Central memory CD4-positive, alpha-beta T cell (primary cell): ENCODE measurements at places on chromosomes 2 and 18.
A peak's percentile ranks its signal among the peaks of the same experiment; 100 is the strongest.

DNA sequence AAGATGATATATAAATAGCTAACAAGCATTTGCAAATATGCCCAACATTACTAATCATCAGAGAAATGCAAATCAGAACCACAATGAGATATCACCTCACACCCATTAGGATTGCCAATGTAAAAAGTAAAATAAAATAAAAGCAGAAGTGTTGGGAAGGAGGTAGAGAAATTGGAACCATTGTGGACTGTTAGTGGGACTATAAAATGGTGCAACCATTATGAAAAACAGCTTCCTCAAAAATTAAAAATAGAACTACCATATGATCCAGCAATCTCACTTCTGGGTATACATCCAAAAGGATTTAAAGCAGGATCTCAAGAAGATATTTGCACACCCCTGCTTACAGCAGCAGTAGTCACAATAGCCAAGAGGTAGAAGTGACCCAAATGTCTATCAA is 99.8 kb upstream of the DAPL1 start:
- no peak for DNase-seq

DNA sequence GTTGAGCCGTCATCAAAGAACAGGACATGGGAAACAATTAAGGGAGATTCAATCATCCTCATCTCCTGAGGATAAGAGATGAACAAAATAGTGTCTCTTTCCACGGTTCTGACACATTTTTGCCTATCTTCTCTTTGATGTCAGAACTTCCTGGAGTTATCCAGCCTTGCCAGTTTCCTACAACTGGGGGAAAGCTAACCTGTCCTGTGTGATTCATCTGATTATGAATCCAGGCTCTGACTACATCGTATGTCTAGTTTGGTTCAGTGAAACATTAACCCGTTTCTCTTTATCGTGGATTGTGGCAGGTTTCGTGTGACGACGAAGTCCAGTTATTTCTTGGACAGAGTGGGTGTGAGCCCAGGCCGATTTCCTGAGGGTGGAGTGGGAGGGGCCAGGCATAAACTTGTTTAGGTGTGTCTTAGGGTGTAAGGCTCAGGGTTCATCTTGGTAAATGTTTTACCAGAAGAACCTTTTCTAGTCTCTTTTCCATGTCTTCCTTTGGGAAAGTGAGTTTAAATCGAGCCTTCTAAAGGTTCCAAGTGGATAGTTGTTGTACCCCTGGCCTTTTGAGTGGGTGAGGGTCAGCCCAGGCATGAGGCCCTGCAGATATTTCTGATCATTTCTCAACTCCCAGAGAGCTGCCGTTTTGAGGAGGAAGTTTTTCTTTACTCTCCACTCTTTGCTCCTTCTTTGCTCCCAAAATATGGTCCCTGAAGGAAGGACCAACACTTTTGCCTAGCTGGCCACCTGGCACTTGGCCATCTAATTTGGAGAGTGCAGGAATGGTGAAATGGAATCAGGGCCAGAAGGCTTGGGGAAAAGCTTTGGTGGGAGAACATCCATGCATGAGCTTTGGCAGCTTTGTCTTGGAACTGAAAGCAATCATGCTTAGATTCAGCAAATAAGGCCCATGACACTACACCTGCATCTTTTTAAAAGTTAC is 50.4 kb upstream of the FZD5 start:
- DNase-seq, result no peak

- no peak for DNase-seq
These were observed 119.2 kb downstream of the INHBB start for GRCh38 chr2:120465012-120465700.

GRCh38 chr2:34523958-34524514 is 924.9 kb upstream of the FAM98A start:
- DNase-seq, result no peak

GRCh38 chr2:221914334-221914880 is 342.3 kb upstream of the EPHA4 start:
- no peak for DNase-seq

- DNase-seq, result no peak
These were observed 24.9 kb upstream of the DNMT3A start for GRCh38 chr2:25366629-25367028.

- no peak for DNase-seq
These were observed 158.2 kb upstream of the MYCN start for GRCh38 chr2:15782009-15782751.

DNA sequence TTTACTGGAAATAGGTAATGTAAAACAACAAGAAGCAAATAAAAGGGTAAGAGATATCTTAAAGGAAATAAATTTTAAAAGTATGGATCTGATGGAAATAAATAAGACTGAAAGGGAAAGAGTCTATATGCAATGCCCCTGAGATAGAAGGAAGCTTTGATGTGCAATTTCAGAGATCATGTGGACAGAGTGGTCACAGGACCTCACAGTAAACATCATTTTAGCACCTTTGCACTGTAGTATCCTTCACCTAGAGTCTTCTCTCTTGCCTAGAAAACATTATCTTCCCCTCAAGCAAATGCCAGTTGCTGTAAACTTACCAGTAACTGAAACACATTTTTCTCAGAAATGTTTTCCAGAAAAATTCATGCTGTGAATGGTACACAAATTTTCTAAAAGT is 1621.3 kb upstream of the TMEFF2 start:
- DNase-seq, result no peak

DNA sequence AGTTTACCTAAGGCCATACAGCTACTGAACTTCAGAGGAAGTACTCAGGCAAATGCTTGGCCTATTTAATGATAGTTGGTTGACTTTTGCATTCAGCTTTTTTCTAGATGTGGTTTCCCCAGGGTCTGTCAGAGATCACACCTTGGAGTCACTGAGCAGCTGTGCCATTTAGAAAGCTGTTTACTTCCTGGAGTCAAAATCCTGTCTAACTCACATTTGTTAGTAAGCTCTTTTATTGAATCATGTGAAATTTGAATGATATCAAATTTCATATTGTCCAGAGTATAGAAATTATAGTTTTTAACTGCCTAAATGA is 7.6 kb upstream of the TRIB2 start:
- DNase-seq, result peak; percentile 75

GRCh38 chr2:73852020-73852419 is 23.3 kb downstream of the STAMBP start:
- no peak for DNase-seq

- DNase-seq, result no peak
These were observed 131.2 kb upstream of the TTC39C start for GRCh38 chr18:23883277-23883790.

DNA sequence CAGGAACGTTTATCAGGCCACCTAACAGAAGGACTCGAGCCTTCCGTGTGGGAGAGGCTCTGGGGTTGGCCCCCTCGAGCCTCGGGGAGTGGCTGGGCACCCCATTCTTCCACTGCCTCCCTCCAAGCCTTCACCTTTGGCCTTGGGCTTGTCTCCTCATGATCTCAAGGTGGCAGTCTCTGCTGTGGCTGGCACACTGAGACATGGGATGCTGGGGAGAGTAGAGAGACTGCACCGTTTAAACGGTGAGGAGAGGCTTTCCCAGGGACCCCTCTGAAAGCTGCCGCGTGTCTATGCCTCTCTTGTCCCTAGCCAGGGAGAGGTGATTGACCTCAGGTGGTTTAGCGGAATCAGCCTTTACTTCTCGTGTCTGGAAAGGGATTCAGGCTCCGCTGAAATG is 71.0 kb downstream of the DCDC2C start:
- DNase-seq, result no peak

DNA sequence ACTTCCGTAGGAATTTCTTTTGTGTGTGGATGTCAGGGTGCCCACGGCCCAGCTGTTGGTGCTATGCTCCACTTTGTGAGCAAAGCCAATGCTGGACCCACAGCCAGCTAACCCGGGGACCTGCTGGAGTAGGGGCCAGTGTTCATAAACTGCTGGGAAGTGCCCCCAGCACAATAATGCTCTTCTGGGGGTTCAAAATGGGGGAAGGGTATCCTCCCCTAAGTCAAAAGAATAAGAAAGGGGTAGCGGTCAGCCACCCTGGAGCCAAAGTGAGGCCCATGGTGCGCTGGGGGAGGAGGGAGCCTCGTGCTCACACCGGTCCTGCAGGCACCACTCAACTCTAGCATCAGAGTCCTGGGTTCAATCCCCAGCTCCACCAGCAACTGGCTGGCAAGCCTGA is 115.8 kb upstream of the NPAS2 start:
- DNase-seq, result no peak

DNA sequence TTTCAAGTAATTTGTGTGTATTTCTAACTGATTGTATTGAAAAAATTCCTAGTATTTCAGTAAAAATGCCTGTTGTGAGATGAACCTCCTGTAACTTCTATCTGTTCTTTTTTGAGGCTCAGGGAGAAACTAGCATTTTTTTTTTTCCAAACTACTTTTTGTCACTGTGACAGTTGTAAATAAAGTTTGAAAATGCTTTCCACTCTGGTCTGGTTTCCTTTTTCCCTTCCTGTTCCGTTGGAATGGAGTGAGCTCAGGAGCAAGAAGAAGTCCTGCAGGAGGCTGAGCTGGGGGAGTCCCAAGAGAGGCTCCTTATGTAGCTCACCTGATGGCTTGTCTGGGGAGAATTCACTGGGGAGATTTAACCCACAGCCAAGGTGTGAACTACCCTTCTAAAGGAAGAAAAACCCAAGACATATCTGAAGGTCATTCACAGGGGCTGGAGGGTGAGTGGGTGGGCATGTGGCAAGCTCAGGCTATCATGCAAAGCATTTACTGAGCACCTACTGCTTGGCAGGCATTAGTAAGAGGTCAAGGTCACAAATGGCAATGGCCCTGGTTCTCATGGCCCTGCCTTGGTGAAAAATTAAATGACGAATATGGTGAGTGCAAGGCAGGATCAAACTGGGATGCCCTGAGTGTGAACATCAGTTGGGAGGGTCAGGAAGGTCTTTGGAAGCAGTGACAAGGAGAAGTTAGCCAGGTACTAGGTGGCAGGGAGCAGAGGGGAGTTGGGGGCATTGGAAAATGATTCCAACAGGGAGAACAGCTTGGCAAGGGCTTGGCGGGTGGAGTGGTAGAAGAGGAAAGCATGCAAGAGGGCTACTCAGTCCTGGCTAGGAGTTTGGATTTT is 28.7 kb downstream of the LBH start:
- no peak for DNase-seq

GRCh38 chr18:70454704-70455322 is 166.0 kb downstream of the SOCS6 start:
- DNase-seq, result peak; percentile 16

DNA sequence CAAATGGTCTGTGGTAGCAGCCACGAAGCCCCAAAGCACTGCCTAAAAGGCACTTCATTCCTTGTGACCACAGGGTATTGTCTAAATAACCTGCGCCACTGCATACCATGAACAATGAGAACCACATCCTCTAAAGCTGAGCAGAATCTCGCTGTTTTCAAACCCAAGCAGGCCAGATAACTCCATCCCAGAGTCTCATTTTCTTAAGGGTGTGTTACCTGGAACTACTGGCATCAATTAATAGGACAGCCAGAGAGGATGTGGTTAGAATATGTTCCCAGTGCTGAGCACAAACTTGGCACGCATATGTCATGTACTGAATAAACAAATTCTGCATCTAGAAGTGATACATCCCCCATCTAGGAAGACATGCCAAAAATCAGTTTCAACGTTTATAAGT is 13.0 kb downstream of the VPS4B start:
- no peak for DNase-seq

DNA sequence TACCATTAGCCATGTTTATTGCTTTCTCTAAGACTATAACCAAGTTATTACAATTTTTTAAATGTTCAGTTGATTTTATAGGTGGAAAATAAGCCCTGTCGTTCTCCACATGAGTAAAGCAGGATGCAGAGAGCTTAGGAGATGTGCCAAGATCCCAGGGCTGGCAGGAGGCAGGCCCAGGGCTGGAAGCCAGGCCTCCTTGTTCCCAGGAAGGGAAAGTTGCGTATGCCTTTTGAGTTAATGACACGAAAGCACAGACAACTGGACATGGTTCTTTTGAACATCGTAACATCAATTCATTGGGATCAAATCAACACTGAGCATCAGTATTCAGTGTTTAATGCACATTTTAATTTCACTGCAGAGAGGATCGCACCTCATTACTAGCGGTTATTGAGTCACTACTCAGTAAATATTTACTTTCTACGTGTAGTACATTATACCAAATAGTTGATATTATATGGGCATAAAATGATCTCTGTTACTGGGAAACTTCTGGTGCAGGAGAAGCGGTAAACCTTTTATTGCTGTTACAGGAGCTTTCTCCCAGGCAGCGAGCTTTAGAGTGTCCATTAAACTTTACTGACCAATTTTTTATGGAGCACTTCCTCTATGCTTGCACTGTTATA is 60.0 kb downstream of the RNF144A start:
- no peak for DNase-seq

DNA sequence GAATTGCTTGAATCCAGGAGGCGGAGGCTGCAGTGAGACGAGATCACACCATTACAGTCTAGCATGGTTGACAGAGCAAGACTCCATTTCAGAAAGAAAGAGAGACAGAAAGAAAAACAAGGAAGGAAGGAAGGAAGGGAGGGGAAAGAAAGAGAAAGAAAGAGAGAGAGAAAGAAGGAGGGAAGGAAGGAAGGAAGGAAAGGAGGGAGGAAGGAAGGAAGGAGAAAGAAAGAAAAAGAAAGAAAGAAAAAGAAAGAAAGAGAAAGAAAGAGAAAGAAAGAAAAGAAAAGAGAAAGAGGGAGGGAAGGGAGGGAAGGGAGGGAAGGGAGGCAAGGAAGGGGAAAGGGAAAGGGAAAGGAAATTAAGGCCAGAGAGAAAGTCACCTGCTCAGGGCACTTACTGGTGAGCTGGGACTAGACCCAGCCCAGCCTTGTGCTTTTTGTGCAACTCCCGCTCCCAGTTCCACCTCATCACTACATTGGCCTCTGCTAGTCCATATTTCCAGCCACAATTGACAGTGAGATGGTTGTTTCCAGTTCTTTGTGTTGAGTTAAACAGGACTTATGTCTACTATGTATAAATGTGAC is 35.7 kb downstream of the MOGAT1 start:
- DNase-seq, result no peak

DNA sequence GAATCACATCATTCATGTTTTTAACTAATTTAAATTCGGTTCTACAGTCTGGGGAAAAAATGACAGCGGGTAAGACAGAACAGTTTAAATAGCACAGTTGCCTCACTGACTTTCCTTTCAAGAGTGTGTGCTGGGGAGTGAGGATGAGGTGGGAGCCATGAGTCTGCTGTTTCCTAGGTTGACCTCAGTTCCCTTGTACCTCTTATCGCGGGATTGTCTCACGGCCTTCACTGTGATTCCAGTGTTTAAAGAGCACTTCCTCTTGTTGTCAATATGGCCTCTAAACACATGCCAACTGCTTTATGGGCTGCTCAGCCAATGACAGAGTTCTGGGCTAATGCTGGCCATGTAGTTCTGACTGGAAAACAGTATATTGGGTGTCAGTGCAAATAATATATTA is 41.6 kb upstream of the ALMS1 start:
- DNase-seq, result no peak

GRCh38 chr2:173803449-173803848 is 161.7 kb downstream of the SP3 start:
- no peak for DNase-seq

- no peak for DNase-seq
These were observed 14.8 kb downstream of the MOGAT1 start for GRCh38 chr2:222686086-222686750.

- peak; percentile 1 for DNase-seq
These were observed 653 bp upstream of the ABI2 start for GRCh38 chr2:203327582-203327900.

- no peak for DNase-seq
These were observed 862.3 kb downstream of the SUCLG1 start for GRCh38 chr2:83596592-83597282.
